Prostate gland (tissue), 2 donors: ENCODE measurements at places on chromosomes 2 and 18.

- no peak for DNase-seq
These were observed 23.5 kb downstream of the IFIH1 start for GRCh38 chr2:162295009-162295408.

DNA sequence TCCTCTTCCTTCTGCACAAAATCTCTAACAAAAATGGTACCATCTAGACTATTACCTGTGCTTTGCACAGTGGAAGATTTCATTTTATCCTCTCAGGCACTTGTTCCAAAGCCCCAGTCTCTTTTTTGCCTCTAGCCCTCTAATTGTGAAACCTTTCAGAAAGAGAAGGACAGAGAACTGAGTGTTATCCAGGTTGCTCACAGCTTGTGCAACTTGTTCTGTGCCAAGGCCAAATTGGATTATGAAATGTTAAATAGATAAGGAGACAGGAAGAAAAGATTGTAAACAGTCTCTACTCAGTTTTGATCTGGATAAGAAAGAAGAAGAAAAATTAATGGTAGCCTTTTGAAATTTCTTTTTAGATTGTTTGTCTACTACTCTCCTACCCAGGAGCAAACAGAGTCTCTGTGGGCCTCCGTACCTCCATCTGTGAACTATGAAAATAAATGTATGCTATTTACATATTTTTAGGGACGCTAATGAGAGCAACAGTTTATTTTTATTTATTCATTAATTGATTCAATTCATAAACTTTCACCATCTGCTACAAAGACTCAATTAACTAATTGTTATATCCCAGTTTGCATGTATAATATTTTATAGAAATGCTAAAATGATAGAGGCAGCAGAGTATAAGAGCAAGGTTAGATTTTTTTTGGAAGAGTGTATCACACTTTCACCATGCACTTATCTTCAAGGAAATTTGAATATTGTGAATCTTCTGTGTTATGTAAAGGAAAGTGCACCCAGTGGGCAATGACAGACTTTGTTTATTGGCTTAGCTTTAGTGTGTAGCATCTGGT is 339.0 kb upstream of the ETAA1 start:
- DNase-seq, result no peak

GRCh38 chr18:36132756-36133155 is 3.1 kb downstream of the ELP2 start:
- no peak for DNase-seq

DNA sequence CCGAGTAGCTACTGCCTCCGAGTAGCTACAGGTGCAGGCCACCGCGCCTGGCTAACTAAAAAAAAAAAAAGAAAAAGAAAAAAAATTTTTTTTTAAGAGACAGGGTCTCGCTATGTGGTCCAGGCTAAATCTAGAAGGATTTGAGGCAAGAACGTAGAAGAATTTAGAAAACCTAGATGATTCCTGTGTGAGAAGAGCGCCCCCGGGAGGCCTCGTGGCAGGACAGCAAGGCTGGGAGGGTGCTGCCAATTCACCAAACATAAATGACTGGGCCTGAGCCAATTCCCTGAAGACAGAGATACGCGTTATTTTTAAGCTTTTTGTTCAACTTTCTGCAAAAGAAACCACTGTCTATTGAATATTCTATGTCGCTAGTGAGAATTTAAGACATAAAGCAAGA is 90.1 kb upstream of the TGFA start:
- no peak for DNase-seq

DNA sequence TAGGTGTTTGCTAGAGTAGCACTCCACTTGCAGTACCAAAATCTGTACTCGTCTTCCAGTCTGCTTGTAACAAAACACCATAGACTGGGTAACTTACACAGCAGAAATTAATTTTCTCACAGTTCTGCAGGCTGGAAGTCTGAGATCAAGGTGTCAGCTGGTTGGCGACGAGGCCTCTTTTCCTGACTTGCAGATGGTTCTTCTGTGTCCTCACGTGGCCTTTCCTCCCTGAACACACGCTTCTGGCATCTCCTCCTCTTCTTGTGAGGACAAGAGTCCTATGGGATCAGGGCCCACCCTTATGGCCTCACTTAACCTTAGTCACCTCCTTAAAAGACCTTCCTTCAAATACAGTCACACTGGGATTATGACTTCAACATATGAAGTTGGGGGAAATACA is 493.5 kb upstream of the MYT1L start:
- DNase-seq, result no peak

GRCh38 chr18:49537232-49537896 is 24.5 kb upstream of the LIPG start:
- no peak for DNase-seq

DNA sequence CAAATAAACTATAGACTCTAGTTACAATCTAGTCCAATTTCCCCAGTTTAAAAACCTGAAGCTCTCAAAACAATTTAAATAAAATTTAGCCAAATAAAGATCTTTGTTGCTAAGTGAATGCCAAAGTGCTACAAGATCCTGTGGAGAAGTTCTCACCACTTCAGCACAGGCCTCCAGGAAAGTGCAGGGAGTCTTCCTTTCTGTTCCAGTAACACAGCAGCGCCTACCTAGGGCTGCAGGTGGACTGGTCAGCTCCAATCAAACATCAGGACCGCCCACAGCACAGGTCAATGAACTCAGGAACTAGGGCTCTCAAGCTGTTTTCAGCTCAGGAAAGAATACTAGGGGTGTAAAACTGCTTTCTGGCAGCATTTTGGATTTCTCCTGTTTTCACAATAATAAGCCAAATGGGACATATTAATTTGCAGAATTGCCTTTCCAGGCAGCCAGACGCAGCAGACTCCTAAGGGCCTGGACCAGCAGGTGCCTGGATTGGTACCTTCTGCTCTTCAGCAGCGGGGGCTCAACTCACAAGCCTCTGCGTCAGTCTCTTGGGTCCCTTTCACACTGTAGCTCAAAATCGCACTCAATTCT is 1.5 kb downstream of the FAM110C start:
- peak; percentile 24 for DNase-seq
